ENCODE measurements at places on chromosomes 11 and 22. TPM values are rescaled to one million over a fixed set of nuclear protein-coding genes. Genes with fewer than 3 reads are reported as not detected.

The H19 gene
- 10.2 TPM for total RNA-seq

The IL18 gene
- total RNA-seq = 101 TPM

The ART1 gene
- not detected for total RNA-seq

The TRABD gene
- 40.5 TPM for total RNA-seq

The KRTAP5-7 gene
- total RNA-seq = not detected

Measured in A549 treated with CORT108297 at 1 μM for 4 hours (cell line).